Esophagus squamous epithelium (tissue), 5 donors: ENCODE measurements at places on chromosomes 6 and 20.

DNA sequence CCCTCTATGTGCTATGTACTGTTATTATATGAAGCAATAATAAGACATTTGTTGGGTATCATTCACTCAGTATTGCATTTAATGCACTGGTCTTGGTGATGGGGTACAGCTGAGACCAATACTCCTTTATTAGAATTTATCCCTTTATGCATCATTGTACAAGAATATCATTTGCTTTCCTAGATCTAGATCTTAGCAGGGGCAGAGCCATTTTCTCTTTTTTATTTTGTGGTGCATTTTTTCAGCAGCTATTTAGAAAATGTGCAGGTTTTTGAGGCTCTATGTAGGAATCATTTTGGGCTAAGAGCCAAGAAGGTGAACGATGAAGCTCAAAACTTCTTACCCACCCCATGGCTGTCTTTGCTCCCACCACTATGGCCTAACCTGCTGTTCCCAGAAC lies 114.2 kb downstream of the OR2B2 start:
- no peak for DNase-seq

- DNase-seq: no peak
Observed at GRCh38 chr20:8423482-8423881, 291.4 kb downstream of the PLCB1 start.

- DNase-seq: no peak
Observed at GRCh38 chr6:152206072-152206818, 398.8 kb downstream of the ESR1 start.

DNA sequence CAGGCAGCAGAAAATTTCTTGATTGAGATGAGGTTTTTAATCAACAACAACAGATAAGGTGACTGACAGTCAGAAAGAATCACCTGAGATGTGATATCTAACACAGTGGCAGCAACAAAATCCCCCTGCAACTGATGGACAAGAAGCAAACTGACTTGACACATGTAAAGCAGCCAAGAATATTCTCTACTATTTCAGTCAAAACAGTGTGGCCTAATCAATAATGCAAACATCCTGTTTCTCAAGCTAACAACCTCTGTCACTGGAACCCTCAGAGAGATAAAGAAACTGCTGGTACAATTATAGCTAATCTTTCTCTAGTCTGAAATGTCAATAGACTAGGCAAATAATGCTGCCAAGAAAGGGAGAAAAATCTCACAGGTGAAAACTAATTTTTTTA lies 4.6 kb upstream of the CGA start:
- no peak for DNase-seq

DNA sequence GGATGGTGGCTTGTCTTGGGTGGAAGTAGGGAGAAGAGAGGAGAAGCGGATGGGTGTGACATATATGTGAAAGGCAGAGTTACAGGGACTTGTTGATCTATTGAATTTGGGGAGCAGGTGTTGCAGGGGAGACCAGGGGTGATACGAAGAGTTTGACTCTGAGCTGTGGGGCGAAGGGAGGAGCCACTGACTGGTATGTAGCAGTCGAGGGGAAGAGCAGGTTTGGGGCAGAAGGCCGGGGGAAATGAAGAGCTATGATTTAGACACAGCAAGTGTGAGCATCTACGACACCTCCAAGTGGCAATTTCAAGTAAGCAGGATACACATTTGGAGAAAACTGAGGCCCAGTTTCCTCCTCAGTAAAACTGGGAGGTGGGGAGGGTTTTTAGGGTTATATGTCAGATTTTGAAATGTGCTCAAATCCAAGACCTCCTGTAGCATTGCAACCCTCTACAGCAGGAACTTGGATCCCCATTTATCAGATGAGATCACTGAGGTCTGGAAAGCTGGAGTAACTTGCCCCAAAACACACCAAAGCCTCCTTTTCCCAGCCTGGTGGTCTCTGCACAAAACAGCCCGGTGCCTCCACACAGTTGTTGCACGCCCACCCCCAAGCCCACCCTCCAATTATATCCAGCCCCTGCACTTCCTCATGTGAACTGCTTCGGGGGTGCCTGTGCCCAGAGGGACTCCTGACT lies 137.8 kb downstream of the PREX1 start:
- DNase-seq: no peak

DNA sequence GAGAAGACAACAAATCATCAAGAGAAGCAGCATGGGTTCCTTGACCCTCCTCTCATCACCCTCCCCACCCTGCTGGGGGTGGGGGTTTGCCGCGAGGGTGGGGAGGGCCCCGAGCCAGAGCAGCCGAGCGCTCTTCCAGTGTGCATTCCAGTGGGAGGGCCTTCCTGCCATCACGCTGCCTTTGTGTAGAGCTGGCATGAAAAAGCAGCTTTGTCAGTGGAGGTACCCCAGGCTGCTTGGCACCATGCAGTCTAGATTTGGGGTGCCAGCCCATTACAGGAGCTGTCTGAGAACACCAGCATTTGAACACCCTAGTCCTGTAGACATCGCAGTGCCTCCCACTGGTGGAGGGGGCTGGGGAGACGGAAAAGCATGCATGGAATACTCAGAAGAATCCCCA lies 12.2 kb downstream of the BAK1 start:
- no peak for DNase-seq

GRCh38 chr6:52610745-52611355 lies 34.0 kb upstream of the TRAM2 start:
- DNase-seq: no peak

DNA sequence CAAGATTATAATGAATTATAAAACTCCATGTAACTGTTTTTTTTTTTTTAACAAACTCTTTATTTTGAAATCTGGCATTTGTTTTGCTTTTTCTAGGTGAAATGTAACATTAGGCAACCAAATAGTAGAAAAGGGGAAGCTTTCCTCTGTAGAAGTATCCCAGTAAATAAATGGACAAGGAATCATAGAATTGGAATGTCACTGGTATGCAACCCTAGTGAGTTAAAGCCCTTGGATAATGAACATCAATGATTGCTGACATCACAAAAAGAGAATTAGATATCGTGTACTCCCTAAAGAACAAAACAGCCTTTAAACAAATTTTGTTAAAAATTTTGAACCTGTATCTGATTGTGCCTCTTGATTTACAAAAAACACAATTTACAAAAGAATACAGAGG lies 93.9 kb upstream of the OGFRL1 start:
- DNase-seq: no peak

DNA sequence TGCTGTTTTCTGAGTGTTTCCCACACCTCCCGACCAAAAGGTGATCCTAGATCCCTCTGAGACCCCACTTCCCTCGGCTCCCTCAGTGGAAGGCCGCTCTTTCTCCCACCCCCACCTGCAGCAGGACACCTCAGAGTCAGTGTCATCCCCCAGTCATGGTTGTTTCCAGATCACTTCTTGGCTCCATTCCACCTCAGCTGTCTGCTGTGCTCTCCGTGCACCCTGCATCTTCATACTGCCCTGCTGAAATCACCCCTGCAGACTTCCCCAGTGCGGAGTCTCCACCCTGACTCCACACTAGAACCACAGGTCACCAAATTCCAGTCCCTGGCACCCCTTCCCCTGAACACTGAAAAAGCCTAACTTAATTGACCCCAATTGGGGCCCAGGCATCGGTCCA lies 255.1 kb upstream of the CDYL start:
- no peak for DNase-seq

DNA sequence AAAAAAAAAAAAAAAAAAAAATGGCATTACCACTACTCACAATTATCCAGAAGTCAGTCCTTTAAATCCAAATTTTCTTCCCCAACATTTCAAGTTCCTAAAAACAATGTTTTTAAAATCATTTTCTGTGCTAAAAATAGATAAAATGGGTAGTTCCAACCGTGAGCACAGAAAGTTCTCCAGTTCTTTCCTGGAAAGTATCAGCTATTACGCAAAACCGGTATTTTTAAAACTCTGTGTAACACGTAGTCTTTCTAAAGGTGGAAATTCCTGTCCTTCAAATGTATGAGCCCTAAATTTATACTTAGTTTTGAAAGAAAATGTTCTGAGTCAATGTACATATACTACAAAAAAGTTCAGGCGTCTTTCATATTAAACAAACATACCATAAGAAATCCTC lies 83.5 kb upstream of the SCAF8 start:
- DNase-seq: no peak

DNA sequence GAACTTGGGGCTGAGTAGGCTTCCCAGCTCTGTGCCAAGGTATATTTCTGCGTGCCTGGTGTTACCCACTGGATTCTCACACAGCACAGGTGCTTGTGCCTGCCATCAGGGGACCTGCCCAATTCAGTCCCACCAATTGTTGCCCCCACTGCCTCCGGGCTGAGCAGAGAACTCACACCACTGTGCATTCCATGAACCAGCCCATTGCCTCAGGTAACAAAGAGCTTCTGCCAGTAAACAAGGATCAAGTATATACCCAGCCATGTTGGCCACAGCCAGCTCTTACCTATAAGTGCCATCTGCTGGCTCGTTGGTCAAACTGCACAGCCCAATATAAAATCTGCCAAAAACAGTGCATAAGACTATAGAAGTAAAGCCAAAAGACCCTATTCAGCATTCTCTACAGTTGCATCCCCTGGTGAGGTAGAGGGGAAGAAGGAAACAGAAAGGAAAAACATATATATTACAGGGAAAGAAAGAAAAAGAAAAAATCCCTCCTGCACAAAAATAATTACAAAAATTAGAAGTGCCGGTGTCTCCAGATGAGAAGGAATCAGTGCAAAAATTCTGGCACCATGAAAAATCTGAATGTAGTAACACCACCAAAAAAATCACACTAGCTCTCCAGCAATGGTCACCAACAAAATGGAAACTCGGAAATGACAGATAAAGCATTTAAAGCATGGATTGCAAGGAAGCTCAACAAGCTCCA lies 241.4 kb downstream of the IBTK start:
- no peak for DNase-seq

DNA sequence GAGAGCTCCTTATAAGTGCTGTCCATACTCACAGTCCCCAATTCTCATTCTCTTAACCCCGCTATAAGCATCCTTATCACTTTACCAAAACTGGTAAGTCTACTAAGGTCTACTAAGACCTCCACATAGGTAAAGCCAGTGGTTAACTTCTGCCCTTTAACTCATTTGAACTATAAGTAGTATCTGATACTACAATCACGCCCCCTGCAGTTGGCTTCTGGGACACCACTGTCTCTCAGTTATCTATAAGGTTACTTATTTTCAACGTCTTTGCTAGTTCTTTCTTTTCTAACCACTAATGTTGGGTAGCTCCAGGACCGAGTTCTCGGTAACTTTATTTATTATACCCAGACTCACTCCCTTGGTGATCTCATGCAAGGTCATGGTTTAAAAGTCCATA lies 142.6 kb downstream of the ARHGAP18 start:
- DNase-seq: no peak

GRCh38 chr6:156098839-156099238 lies 643.2 kb upstream of the NOX3 start:
- DNase-seq: no peak

DNA sequence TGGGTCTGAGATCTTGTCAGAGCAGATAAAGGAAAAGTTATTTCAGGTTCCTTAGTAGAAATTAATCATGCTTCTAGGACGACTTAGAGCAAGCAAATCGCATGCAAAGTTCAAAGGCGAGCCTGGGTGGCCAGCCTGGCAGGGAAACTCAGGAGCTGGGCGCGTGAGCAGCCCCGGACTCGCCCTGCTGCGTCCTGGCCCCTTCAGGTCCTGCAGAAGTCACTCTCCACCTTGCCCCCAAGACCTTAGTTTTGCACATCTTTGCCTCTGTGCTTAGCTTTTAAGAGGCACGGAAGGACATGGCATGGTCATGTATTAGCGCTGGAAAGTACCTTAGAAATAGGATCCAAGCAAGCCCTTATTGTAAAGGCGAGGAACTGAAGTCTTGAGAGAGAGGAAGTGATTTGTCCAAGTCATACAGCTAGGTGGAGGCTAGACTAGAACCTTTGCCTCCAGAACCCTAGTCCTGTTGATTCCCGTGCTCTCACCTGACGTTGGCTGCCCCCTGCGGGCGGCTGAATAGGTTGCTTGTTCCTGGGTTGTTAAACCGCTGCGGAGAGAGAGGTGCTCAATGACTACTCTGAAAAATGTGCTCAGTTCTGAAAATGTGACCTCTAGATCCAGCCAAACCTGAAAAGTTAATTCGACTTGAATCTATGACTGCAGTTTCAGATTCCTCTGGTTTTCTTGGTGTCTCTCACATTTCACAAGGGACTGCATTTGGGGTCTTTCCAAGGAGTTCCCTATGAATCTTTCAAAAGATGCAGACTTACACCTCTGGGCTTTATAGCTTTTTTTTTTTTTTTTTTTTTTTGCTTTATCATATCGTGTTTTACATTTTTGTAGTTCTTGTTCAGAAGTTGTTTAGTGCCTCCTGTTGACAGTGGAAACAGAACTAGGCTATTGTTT lies 2.7 kb downstream of the MYB start:
- DNase-seq: no peak

GRCh38 chr6:132087391-132087790 lies 136.2 kb upstream of the CCN2 start:
- no peak for DNase-seq

GRCh38 chr6:1065986-1066385 lies 245.9 kb upstream of the FOXQ1 start:
- DNase-seq: no peak

GRCh38 chr6:170108890-170109587 lies 181.8 kb downstream of the DLL1 start:
- no peak for DNase-seq

- no peak for DNase-seq
Observed at GRCh38 chr20:20410678-20411077, 42.8 kb downstream of the INSM1 start.

DNA sequence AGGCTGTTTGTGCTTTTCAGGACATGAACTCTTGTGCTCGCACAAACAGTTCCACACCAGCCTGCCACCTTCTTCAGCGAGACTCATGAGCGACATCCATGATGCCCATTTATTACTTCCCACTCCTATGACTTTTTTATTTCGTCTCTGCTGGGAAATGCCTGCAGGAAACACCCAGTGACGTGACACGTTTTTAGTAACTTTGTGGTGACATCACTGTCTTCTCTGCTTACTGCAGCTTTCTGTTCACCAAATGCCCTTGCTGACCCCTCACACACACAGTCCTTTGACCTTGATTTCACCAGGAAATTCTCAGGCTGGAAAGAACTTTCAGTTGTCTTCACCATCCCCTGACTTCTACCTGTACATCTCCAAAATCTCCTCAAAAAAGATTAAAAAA lies 8.9 kb downstream of the TRIM40 start:
- DNase-seq: no peak

DNA sequence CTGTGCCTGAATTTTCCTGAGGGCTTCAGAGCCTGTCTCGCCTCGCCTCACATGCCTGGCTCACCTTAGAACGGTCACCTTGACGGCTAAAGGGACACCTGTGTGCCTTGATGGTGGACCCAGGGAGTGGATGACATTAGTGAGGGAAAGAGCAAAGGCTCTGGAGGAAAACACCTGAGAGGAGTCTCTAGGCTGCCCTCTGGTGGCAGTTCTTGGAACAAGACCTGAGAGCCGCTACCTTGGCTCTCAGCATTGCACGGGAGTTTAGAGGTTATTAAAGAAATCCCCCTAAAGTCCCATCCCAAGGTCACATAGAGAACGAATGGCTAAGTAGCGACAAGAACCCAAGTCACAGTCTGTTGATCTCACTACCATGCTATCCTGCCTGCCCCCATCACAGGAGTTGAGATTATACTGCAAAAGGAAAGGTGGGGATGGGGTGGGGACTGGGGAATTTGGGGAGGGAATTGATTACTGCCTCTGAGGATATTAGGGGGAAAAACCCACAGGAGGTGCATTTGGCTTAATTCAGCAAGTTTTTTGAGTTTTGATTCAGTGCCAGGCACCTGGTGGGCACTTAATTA lies 7.9 kb upstream of the CDSN start:
- no peak for DNase-seq
